ENCODE measurements at places on chromosomes 1 and 21. TPM values are rescaled to one million over a fixed set of nuclear protein-coding genes. Genes with fewer than 3 reads are reported as not detected.

- H3K27ac ChIP-seq, result no peak overlapping the region
- H3K36me3 ChIP-seq, result no peaks in the 10 kb centered on the region
- no peaks in the 10 kb centered on the region for H3K4me1 ChIP-seq
- H3K27me3 ChIP-seq, result no peaks in the 10 kb centered on the region
- no peak for DNase-seq
- H3K4me3 ChIP-seq, result no peak overlapping the region
These were observed 99.5 kb downstream of the MAN1A2 start for GRCh38 chr1:117466761-117467160.

The TSACC gene
- not detected for total RNA-seq

DNA sequence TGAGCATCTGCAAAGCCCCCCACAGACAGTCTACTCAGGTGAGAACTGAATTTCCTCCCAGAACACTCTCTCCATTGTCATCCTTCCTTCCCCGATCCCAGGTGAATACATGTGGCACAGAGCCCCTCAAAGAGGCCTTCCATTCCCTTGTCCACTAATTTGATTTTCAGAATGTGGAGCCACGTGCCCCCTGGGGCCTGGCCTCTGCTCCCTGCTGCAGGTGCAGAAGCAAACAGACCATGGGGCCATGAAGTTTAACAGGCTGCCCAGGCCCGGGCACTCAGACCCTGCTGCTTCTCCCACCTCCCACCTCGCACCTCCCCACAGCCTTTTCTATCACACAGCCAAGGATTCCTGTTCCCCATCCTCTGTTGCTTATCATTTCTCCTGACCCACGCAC, 243.8 kb upstream of the RAB4A start:
- no peaks in the 10 kb centered on the region for H3K4me1 ChIP-seq
- no peaks in the 10 kb centered on the region for H3K36me3 ChIP-seq
- H3K27ac ChIP-seq, result no peak overlapping the region
- no peaks in the 10 kb centered on the region for H3K27me3 ChIP-seq
- no peak overlapping the region for H3K4me3 ChIP-seq
- no peak for DNase-seq

The CELA3A gene
- total RNA-seq, result not detected

- H3K27ac ChIP-seq, result no peak overlapping the region
- H3K4me1 ChIP-seq, result no peaks in the 10 kb centered on the region
- no peaks in the 10 kb centered on the region for H3K36me3 ChIP-seq
- no peaks in the 10 kb centered on the region for H3K27me3 ChIP-seq
- DNase-seq, result no peak
These were observed 378.7 kb downstream of the SEC16B start for GRCh38 chr1:177591155-177591554.

DNA sequence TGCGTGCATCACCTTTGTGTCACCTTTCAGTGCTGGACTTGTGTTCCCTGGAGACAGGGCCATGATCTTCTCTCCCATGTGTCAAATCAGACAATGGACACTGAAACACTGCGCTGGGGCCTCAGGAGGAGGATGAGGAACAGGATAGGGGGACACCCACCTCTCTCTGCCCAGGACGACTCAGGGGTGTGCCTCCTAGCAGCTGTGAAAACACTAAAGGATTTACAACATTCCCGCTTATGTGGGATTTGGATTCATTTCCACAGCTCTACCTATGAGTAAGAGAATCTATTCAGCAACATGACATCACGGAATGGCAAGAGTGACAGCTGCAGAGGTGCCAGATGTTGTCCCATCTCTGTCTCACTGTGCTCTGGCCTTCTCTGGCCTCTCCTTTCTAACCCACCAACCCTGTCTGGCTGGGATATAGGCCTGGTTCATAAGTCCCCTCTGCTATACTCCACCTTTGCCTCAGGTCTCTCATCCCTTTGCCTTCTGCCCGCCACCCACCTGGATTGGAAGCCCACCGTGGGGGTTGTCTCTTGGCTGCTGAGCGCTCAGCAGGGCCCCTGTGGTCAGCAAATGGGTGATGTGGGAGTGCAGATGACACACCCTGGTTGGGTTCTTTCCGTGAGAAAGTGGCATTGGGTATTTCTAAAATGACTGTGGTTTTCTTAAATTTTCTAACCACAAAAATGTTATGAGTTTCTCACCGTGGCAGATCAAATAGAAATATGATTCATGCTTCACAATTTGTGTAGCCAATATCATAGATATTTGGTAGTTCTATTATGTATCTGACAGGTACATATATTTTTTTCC, 47.1 kb upstream of the TLR5 start:
- no peak for DNase-seq
- no peaks in the 10 kb centered on the region for H3K4me1 ChIP-seq
- H3K4me3 ChIP-seq, result no peak overlapping the region

The ARL8A gene
- total RNA-seq, result 4.6 TPM

GRCh38 chr1:17265162-17265561, 16.3 kb downstream of the PADI3 start:
- H3K36me3 ChIP-seq, result no peaks in the 10 kb centered on the region
- DNase-seq, result no peak
- no peaks in the 10 kb centered on the region for H3K4me1 ChIP-seq
- H3K27me3 ChIP-seq, result no peaks in the 10 kb centered on the region

DNA sequence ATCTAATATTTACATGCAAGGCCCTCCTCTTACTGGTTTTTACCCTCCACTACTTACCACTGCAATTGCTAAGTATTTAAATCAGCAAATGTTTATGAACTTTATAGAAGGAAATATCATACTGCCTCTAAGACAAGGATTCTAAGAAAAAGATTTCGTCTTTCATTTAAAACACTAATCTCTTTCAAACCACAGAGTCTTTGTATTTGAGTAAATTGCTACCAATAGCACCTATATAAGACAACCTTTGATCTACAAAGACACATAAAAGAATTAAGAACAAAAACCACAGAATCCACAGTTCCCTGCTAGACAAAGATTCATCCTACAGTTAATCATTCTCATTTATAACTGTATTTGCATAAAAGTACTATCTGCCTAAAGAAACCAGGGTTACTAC, 37.6 kb downstream of the RNF115 start:
- no peak for DNase-seq
- H3K36me3 ChIP-seq, result no peaks in the 10 kb centered on the region
- H3K4me1 ChIP-seq, result no peaks in the 10 kb centered on the region
- H3K27ac ChIP-seq, result no peak overlapping the region
- H3K4me3 ChIP-seq, result no peak overlapping the region
